ENCODE measurements at places on chromosomes 3 and 15. TPM values are rescaled to one million over a fixed set of nuclear protein-coding genes. Genes with fewer than 3 reads are reported as not detected.

DNA sequence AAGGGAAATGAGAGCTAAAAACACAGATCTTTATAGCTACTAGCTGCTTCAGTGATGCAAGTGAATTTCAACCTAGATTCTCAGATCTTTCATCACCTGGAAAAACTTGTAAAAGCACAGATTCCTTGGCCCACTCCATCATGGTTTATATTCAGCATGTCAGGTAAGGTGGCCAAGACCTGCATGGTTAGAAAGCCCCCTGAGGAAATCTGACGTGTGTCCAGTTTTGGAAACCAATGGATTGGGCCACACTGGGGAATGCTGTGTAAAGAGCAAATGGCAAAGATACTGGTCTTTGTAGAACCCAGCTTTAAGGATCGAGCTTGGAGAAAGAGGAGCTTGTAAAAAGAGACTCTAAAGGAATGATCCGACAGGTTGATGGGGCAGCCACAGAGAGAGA, 397.0 kb upstream of the ARRDC4 start:
- DNase-seq: no peak

DNA sequence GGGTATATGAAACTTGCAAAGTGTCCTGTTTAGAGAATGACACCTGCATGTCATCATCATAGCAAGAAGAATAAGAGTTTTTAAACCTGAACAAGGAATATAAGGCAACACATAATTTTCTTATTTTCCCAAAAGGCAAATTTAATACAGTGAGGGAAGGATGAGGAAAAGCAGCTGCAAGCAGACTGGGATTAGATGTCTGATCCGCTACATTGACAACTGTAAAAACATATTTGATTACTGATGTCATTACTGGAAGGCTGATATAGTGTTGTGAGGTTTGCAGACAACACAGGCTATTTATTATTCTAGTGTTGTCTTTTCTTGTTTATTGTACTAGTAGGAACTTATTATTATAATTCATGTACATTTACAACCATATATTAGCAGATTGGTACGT, 528.7 kb downstream of the ZIC1 start:
- no peak for DNase-seq

GRCh38 chr3:15496341-15496664, 25.2 kb downstream of the COLQ start:
- DNase-seq: no peak

DNA sequence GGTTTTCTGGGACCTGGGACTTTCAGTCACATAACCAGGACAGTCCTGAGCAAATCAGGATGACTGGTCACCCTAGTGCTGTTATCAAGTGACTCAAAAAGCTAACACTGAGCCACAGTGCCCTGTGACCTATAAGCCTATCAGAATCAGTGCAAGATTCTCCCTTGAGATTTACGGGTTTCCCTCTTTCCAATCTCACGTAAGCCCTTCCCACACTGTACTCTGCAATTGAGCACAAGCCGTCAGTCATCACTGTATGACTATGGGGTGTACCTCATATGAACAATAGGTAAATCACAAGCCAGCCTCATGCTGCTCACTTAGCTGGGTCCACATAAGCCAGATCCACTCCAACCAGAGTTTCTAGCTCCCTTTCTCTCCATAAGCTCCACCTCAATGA, 21.0 kb upstream of the CLDN18 start:
- no peak for DNase-seq

DNA sequence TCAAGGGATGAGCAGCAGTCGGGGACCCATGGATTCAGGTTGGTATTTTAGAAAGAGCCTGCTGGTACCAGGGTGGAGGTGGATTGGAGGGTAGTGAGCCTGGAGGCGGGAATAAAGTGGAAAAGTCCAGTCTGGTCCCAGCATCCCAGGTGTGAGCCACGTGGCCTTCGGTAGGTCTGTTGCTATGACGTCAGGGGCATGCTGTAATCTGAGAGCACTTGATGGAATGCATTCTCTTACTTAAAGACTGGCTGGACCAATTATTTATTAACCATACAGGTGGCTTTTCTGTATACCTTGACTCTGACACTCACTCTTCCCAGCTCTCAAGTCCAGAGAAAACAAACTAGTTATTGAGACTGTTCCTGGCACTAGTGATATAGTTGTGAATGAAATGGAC, 389.9 kb upstream of the RGMA start:
- DNase-seq: peak; percentile 26

- no peak for DNase-seq
Measured at GRCh38 chr3:123334056-123334455, 114.8 kb downstream of the ADCY5 start.

DNA sequence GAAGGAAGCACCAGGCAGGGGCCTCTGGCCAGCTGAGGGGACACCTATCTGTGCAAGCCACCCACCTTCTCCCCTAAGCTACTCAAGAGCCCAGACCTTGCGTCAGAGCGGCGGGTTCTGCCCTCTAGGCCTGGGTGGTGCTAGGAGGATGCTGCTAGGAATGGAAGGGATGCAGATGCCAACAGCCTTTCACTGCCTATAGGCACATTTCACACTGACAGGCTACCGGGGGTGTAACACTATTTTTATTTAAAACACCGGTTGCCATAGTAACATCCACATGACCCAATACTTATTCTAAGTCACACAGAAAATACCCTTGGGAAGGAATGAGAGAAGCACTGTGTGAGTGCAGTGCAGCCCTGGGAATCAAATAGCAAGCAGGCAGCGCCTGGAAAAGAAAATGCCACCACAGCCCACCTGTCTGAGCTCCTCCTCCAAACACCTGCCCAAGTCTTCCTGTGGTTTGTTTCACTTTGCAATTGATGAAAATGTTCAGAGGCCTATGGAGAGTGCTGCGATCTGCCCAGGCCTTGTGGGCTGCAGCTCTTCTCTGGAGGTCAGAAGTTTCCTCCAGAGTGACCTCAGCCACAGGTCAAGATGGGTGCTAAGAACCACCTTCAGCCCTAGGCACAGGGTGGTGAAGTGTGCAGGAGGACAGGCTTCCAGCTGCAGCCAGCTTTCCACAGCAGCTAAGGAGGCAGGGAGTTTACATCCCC, 113.5 kb upstream of the TOPAZ1 start:
- DNase-seq: no peak

DNA sequence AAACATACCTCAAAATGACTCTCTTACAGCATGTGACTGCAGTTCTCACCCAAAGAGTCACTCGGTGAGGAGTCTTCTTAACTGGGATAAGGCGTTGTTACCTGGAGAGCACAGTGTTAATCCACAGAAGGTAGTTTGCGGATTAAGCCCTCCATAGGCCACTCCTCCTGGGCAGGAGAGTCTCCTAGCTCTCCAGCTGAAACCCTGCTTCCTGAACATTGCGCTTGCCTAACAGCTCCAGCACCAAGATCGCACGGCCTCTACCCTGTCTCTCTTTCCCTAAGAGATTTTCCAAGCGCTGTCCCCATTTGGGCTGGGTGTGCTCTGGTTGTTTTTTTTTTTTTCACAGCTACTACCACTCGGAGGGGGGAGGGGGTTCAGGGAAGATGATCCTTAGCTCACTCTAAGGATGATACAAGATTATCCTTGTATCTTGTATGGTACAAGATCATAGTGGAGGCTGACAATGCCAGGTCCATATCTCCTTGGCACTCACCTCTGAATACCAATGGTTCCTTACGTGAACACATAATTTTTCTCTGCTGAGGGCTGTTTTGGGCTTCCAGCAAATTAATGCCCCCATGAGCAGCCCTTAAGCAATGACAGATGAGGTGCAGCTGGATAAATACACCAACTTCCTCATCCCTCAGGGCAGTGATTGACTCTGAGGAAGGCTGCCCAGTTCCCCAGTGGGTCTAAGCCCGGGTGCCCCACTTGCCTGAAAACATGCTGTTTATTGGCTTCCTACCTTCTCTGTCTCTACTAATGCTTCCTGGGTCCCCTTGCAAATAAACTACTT, 185.2 kb upstream of the TSC22D2 start:
- DNase-seq: no peak

Gene GNAT1
- not detected for polyA plus RNA-seq

Gene NR1I2
- polyA plus RNA-seq: 0.78 TPM

Gene PODXL2
- 44.6 TPM for polyA plus RNA-seq

Gene ANKUB1
- 0.52 TPM for polyA plus RNA-seq

Gene ADGRG7
- not detected for polyA plus RNA-seq

Measured in left kidney (tissue), 8 donors.